ENCODE measurements at places on chromosomes 3 and 15.

DNA sequence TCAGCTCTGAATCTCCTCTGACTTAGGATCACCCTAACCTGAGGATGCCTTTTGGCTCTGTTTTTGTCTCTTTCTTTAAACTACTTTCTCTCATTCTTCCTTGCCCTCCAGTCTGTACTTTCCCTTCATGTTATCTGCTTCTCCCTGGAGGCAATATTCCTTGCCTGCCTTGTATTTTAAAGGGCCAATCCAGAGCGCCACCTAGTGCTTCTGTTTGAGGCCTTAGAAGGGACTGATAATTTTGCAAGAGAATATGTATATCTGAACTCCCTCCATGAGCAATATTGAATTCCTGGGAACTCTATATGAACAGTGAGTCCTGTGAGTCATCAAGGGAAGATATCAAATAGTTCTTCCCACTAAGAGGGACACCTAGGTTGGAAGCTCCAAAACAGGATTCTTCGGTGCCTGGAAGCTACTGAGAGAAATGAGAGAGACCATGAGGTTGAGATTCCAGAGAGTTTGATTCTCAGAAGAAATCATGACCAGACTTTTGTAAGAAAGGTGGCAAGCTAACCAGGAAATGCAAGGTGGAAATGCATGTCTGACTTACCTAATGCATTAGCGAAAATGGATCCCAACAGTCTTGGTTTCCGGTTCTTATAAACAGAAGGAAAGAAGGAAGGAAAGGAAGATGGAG, 203.8 kb upstream of the CD96 start:
- DNase-seq: peak; percentile 79

DNA sequence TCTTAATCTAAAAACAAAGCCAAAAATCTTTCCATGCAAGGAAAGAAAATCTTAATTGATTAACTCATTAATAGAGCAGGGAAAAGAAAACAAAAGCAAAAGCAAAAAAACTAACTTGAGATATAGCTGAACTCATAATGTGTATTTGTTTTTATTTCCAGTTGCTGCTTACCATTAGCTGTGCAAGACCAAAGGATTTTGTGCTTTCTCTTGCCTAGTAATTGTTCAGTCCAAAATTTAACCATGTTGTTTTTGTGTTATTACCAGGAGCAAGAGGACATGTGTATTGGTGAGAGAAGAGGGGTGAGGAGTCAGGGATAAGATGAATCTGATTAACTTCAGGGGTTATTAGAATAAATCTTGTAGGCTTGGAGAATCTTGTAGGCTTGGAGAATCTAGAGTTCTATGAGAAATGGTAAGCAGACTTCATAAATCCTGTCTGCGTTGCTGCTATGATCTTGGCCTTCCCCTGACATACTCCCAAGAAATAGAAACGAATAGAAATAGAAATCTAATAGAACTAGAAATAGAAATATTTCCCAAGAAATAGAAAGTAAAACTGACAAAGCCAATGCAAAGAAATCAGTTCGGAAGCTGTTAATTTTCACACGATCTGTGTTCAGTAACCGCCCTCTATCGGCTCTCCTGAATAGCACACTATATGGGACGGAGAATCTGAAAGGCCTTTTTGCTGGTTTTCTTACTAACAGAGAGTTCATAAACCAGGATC, 72.6 kb upstream of the TNFSF10 start:
- DNase-seq: peak; percentile 69

DNA sequence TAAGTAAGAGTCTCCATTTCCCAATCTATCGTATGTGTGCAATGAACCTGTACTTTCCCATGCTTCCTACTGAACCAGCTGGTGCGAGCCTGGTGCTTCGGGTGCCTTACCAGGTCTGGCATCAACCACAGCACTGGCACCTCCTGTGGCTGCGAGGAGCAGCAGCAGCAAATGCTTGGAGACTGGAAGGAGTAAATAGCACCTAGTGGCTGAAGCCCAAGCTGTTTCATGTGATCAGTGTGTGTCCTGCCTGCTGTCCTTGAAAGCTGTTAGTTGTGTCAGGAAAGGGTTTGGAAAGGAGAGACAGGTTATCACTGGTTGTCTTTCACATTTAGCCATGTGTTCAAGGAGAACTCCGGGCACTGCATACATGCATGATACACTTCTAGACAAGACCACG, 31.8 kb downstream of the PCOLCE2 start:
- peak; percentile 6 for DNase-seq

- no peak for DNase-seq
Measured at GRCh38 chr3:23493889-23494288, 290.8 kb downstream of the UBE2E2 start.

DNA sequence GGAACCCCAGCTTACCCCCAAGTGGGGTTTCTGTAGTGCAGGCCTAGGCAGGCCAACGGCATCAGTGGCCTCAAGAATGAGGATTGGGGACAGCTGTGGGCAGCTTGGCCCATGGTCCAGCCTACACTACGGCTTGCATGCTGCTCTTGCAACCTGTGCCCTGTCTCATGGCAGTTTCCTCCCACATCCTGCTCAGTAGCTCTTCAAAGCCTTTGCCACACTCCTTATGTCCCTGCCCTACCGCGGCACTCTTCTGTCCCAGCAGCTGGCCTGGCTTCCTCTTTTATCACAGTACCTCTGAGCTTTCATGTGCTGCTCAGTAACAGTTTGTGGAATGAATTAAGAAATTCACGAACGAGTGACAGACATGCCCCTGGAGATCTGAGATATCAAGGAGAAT, 431.0 kb downstream of the EPHB1 start:
- DNase-seq: no peak

DNA sequence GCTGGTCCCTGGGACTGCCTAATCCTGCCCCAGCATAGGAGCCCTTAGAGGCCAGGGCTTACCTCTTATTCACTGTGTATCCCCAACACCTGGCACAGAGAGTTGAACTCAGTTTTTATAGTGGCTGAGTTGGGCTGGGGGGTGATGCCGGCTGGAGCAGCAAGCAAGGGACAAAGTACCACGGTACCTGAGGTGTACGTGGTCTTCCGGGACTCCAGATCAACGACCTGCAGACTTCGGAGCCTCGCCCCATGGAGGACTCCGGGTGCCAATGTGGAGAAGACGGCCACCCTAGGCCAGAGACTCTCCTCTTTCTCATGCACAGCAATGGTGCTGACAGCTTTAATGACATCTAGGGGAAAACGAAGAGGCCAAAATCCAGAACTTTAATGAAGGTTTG, 8.1 kb downstream of the WDR73 start:
- no peak for DNase-seq

GRCh38 chr3:49652218-49652902, 21.8 kb upstream of the APEH start:
- no peak for DNase-seq

DNA sequence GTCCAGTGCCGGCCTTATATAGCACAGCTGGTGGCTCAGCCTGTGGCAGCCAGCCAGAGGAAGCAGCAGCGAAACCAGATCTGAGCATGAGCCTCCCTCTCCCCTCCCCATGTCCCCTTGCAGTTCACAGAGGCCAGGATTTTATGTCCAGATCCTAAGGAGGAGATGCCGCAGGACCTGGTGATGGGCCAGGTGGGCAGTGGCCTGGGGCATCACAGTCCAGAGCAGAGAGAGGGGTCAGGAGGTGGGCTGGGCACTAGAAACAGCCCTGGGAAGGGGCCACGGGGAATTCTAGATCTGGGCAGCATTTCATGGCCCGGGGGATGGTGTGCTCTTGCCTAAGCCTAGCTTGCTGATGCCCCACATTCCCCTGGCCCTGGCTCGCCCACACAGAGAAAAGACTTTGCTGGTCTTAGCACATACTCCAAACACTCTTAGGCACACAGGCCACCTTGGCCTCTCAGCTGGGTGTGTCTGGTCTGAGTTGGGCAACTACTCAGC, 259 bp upstream of the CILP start:
- DNase-seq: peak; percentile 52

DNA sequence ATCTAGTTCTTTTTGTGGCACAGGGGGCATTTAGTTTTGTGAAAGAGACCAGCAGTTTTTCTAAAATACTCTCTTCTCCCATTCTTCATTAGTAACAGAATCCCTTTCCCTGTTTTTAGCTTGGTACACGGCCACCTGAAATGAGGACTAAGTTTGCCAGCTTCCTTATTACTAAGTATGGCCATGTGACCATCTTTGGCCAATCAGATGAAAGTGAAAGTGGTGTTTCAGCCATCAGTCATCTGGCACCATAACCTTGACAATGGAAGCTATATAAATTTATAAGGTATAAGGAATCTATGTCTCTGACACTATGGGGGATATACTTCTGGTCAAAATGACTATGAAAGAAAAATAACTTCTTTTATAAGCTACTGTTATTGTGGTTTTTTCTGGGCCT, 570.4 kb downstream of the AGBL1 start:
- DNase-seq: no peak

- DNase-seq: no peak
Measured at GRCh38 chr3:25462495-25462894, 34.4 kb downstream of the RARB start.

- DNase-seq: no peak
Measured at GRCh38 chr15:29672923-29673809, 149.1 kb downstream of the TJP1 start.

- DNase-seq: no peak
Measured at GRCh38 chr3:192818126-192818525, 90.8 kb upstream of the FGF12 start.

GRCh38 chr15:68378595-68378994, 53.4 kb downstream of the ITGA11 start:
- no peak for DNase-seq

GRCh38 chr3:113546414-113546893, 14.1 kb downstream of the SIDT1 start:
- DNase-seq: no peak

GRCh38 chr3:57961828-57962447, 46.3 kb upstream of the FLNB start:
- DNase-seq: peak; percentile 67

DNA sequence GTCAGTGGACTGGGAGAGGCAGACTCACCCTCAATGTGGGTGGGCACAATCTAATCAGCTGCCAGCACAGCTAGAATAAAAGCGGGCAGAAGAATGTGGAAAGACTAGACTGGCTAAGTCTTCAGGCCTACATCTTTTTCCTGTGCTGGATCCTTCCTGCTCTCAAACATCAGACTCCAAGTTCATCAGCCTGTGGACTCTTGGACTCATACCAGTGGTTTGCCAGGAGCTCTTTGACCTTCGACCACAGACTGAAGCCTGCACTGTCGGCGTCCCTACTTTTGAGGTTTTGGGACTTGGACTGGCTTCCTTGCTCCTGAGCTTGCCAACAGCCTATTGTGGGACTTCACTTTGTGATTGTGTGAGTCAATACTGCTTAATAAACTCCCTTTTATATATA, 68.0 kb downstream of the CNTN3 start:
- no peak for DNase-seq

GRCh38 chr15:84960391-84961113, 21.1 kb upstream of the PDE8A start:
- no peak for DNase-seq

GRCh38 chr15:82043796-82044372, 1.9 kb downstream of the MEX3B start:
- peak; percentile 14 for DNase-seq

DNA sequence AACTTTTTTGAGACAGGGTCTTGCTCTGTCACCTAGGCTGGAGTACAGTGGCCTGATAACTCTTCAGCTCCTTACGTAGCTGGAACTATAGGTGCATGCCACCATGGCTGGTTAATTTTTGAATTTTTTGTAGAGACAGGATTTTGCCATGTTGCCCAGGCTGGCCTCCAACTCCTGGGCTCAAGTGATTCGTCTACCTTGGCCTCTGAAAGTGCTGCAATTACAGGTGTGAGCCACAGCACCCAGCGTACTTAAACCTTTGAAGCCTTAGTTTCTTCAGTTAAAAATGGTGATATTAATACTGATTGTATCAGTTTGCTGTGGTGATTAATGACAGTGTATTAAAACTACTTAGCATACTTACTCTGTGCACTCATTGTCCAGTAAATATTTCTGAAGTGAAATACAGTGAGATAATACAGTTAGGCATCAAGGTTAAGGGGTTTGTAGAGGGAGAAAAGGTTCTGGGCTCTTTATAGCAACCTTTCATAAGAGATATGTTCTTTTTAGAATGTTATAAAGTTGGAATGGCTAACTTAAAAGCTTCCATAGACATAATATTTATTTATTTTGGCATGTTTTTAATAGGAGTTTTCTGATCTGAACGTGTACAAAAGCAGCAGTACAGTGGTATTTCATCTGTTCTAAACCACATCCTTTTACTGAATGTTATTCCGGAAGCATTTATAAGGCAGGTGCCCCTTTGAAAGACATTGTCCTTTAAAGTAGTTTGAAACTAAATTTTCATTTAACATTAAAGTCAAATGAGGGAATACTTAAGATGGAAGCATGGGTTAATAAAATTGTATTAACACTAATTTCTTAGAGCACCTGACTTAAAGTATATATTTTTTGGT, 23.6 kb downstream of the NCK1 start:
- no peak for DNase-seq

DNA sequence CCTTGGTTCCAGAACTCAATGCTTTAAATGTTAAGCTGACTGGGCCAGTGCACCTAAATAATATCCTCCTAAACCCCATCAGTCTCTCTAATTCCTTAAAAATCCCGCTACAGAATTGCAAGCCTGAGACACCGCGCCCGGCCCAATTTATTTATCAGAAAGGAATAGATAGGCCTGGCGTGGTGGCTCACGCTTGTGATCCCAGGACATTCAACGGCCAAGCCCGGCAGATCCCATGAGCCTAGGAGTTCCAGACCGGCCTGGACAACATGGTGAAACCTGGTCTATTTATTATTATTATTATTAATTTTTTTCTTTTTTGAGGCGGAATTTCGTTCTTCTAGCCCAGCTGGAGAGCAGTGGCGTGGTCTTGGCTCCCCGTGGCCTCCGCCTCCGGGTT, 28.0 kb upstream of the TUBGCP5 start:
- no peak for DNase-seq

DNA sequence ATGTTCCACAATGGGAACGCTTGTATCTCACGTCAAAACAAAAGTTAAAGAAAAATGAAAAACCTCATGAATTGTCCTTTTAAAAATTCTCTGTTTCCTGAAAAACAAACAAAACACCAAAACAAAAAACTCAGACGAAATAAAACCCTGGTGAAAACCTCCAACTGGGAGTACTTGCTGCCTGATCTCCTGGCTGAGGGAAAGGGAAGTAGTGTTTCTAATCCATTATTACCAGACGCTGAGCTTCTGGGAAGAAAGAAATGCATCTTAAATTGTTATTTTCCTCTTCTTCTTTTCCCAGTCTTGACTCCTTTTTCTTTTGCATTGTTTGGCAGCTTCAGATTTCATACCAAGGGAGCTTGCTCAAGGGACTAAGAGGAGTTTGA, 243.2 kb upstream of the RGMA start:
- DNase-seq: no peak

GRCh38 chr15:85112997-85113396, 131.3 kb downstream of the PDE8A start:
- DNase-seq: no peak

- no peak for DNase-seq
Measured at GRCh38 chr3:194396539-194396858, 2.6 kb downstream of the GP5 start.

Data from amniotic epithelial cell (primary cell).